Esophagus muscularis mucosa (tissue), 4 donors: ENCODE measurements at places on chromosomes 7 and 10. TPM values are rescaled to one million over a fixed set of nuclear protein-coding genes. Genes with fewer than 3 reads are reported as not detected.

DNA sequence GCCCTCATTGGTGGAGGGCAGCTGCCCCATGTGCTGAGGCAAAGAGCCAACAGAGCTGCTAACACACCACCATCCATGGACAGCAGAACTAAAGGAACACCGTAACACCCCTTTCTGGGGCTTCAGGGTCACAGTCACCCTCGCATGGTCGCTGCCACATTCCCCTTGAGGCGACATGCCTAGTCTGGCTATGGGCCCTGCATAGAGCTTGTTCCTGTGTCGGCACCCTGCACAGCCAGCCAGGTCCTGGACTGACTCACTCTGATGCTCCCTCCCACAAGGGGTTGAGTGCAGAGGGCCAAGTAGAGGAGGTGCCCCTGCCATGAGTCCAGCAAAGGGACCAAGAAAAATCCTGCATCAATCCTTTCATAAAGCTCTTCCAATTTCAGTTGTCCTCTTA is 77.8 kb downstream of the GNAT3 start:
- DNase-seq = no peak

DNA sequence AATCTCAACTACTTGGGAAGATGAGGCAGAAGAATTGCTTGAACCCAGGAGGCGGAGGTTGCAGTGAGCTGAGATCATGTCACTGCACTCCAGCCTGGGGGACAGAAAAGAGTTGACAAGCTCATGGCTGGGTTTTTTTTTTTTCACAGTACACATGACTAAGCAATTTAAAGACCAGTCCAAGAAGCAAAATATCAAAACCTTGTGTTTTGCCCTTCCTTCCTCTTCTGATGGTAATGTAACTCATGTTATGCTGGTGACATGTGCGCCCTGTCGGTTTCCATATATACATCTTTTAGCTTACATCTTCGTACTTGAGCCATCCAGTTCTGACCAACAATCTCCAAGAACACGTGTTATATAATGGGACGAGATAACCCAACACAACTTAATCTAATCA is 237.7 kb upstream of the PLXDC2 start:
- DNase-seq = no peak

DNA sequence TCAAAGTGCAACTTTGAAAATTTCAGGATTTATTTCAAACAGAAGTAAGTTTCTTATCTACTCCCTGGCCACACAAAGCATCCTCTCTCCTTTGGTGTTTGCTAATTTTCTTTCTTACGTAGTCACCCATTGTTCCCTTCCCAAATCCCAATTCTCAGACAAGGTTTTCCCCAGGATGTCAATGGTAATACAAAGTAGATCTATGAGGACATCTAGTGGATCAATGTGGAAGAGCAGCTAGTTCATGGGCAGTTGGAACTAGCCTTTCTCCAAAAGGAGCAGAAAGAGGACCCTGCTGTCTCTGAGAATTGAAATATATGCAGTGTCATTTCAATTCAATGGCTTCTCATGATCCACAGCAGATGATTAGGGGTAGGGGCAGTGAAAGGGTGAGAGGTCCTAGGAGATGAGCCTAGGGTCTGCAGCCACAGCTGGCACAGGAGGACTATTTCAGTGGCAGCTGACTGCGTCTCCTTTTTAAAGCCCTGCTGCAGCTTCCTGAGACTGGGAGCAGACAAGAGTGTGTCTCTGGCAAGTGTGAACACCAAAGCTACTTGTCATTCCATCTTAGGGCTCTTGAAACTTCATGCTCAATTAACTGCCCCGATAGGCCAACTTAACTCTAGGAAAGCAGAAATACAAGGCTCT is 632.6 kb downstream of the KCNMA1 start:
- no peak for DNase-seq

GRCh38 chr10:131858118-131858515 is 42.7 kb upstream of the PPP2R2D start:
- DNase-seq = no peak

- no peak for DNase-seq
These were observed 336.8 kb downstream of the AUTS2 start for GRCh38 chr7:69935107-69935506.

DNA sequence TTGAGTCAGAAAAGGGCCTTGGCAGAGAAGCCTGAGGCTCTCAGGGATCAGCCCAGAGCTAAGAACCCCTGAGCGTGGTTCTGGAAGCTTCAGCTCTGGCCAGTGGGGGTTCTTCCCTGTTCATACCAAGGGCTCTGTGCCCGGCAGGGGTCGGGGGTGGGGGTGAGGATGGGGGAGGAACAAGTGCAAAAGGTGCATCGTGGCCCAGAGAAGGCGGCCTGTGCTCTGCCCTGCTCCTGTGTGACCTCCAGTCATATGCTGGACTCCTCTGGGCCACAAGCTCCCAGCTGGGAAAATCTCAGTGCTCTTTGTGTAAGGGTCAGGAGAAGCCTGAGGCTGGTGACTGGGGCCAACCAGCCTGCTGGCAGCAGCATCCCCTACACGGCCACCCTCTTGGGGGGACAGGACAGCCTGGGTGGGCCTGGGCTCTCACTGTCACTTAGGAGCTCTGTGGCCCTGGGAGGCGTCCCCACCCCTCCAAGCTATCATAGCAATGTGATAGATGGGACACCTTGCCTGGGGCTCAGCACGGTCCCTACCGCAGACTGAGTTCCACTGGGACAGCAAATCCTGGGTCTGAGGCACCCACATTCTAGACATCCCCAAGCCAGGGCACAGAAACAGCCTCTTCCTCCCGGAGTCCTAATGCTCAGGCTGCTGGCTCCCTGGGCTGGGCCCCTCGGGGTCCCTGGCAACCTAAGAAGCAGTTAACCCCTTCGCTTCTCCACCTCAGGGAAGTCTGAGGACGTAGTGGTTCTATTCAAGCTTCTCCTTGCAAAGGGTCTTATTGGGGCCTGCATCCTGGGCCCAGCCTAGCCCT is 2.5 kb downstream of the MMRN2 start:
- DNase-seq = no peak

DNA sequence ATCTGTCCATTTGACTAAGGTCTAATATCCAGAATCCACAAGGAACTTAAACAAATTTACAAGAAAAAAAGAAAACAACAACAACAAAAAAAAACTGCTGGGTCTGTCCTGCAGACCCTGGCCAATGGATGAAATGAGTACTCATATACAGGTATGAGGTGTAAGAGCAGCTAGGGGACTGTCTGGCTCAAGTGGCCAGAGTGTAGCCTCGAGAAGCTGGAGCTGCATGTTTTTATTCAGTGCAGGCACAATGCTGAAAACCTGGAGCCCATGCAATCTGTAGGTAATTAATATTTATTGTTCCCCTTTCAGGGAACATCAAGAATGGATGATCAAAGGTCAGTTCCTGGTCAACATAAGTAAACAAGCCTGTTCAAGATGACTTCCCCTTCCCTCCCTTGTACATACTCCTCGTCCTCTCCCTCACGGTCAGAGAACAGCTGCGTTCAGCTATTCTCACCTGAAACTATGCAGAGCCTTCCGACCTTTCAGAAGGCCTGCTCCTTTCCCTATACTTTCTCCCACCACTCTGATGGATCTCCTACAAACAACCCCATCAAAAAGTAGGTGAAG is 15.5 kb downstream of the CYP2C19 start:
- no peak for DNase-seq

- no peak for DNase-seq
These were observed 33.0 kb downstream of the COG5 start for GRCh38 chr7:107530751-107531150.

- DNase-seq = no peak
These were observed 113.9 kb downstream of the ITGA8 start for GRCh38 chr10:15605740-15606369.

DNA sequence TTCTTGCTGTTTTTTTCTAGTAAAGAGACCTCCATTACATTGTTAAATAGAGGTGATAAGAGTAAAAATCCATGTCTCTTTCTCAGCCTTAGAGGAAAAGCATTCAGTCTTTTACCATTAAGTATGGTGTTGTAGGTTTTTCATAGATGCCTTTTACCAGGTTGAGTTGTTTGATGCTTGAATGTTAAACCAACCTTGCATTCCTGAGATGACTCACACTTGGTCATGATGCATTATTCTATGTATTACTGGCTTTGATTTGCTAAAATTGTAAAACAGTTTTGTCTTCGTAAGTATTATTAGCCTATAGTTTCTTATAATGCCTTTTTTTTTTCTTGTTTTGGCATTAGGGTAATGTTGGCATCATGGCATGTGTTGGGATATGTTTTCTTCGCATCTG is 90.0 kb downstream of the ANKRD61 start:
- no peak for DNase-seq

DNA sequence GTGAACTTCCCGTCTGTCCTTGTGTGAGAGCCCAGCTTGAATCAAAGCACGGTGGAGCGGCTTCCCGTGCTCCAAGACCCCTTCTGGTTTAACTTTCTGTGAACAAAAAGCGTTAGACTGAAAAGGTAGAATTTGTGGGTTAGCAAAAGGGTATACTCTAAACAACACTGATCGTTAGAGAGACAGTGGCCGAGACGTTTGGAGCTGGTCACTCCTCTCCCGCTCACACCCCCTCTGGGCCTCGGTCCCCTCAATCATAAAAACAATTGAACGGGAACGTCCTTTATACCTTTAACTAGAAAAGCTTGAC is 502 bp downstream of the PRKRIP1 start:
- DNase-seq = no peak

DNA sequence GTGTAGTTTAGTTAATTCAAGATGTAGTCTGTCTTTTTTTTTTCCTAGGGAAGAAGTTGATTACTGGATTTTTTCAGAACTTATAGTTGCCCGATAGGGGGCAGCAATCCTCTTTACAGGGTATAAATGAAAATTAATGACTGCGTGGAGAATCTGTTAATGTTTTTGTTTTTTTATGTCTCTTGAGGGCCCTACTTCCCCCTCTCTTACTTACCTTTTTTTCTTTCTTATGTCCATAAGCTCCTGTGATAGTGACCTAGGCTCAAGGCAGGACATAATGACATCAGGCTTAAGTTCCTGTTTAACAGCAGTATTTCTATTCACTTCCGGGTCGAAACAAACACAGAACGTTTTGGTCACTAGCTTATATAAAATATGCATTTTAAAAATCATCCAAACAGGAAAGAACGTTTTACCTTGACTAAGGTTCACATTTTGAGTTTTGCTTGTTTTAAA is 18.8 kb downstream of the CDC123 start:
- no peak for DNase-seq

DNA sequence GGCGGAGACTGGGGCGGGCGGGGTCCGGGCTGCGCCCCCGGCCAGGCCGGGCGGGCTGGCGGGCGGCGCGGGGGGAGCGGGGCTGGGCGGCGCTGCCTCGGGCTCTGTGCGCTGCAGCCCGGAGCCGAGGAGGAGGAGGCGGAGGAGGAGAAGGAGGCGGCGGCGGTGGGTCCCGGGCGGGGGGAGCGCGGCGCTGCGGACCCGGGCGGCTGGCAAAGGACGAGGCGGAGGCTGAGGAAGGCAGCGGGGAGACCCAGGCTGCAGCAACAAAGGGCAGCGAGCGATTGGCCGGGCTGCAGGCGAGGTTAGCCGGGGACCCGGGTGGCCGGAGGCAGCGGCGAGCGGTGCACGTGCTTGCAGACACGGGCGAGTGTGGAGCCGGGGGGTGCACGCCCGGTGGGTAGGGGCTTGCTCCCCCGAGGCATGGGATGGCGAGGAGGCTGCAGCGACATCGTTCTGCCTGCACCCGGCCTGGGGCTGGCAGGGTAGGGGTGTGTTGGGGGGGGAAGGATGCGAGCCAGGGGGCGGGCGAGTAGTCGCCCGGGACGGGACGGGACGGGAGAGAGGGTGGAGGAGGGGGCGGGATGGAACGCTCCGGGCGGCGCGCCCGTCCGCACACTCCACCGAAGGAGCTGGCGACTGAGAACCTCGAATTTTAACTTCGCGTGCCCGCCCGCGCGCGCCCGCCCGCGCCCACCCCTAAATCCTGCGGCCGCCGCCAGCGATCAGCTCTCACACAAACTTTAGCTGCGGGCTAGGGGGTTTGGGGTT is 844 bp upstream of the KAT6B start:
- DNase-seq = peak; percentile 93

GRCh38 chr10:130729876-130730275 is 581.6 kb downstream of the TCERG1L start:
- no peak for DNase-seq

DNA sequence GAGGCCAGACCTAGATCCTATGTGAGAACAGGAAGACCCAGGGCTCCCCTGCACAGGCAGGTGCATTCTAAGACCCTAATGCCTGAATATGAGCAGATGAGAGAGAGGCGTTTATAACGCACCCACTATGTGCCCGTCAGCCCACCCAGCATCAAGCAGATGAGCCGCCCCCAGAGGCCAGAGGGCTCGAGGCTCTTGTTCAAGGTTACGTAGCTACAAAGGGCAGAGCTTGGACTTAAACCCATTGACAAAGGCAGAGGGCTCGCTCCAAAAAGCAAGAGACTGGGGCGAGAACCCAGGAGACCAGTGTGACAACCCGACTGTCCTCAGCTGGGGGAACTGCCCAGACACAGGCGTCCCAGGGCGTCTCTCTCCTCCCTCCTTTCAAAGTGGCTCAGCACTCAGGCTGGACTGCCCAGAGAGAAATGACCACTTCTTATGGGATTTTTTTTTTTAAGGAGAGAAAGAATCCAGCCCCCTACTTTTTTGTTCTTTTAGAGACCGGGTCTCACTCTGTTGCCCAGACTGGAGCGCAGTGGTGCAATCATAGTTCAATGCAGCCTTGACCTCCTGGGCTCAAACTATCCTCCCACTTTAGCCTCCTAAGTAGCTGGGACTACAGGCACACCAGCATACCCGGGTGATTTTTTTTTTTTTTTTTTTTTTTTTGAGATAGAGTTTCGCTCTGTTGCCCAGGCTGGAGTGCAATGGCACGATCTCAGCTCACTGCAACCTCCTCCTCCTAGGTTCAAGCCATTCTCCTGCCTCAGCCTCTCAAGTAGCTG is 40.1 kb downstream of the TNRC18 start:
- no peak for DNase-seq

DNA sequence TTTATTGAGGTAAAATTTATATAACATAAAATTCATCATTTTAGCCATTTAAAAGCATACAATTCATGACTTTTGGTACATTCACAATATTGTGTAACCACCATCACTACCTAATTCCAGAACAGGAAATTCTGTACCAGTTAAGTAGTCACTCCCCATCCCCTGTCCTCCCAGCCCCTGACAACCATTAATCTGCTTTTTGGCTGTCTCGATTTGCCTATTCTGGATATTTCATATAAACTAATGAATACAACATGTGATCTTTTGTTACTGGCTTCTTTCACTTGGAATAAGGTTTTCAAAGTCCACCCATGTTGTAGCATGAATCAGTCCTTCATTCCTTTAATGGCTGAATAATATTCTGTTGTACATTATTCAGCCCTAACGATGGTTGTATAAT is 115.6 kb upstream of the KLF14 start:
- no peak for DNase-seq

DNA sequence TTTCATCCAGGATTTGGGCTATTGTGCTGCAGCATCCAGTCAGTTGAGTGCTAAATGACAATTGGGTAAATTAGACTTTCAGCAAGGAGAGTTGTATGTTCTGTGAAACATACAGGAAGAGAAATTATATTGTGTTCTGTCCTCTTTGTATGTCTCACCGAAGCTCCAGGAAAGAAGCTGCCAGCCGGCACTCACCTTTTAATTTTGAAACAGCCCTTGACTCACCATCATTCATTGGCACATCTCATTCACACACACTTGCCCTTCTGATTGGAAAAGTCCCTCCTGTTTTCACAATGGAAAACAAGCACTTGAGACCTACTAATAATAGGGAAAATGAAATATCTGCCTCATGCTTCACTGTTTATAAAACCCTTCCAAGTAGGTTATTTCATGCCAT is 495.6 kb downstream of the RPS24 start:
- no peak for DNase-seq

SPDYE9 gene
- not detected for total RNA-seq

PYROXD2 gene
- 5.8 TPM for total RNA-seq

KLHL7 gene
- 20.4 TPM for total RNA-seq

GET4 gene
- 37.9 TPM for total RNA-seq

UPF2 gene
- 27.8 TPM for total RNA-seq

SFXN2 gene
- 4.0 TPM for total RNA-seq

ETV1 gene
- total RNA-seq = 11.8 TPM

SMKR1 gene
- not detected for total RNA-seq
